ENCODE measurements at places on chromosomes 12 and 14.

- no peak for DNase-seq
Measured at GRCh38 chr12:16606201-16606849, 363 bp upstream of the LMO3 start.

DNA sequence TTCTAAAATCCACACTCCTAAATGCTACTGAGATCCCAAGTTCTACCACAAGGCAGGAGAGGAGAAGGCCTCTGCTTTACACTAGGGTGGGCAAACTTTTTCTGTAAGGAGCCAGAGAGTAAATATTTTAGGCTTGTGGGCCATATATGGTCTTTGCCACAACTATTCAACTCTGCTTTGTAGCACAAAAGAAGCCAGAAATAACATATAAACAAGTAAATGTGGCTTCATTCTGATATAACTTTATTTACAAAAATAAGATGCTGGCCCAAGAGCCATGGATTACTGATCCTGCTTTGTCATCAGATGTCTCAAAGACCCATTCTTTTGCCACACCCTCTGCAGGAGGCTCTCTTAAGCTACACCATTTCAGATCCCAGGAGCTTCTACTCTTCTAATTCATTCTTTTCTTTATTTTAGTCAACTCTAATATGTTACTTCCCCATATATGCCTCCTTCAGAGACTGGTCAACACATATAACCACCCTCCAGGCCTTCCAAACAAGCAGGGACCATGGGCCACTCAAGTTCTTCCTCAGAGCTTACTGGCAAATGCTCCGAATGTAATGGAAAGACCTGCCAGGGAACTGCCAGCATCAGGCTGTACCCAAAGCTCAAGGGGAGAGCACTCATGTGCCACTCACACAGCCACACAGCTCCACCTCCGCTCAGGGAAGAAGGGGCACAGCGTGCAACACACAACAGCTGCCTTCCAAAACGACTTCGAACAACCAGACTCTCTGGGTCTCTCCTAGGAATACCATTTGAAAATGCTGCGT lies 15.6 kb downstream of the APPL2 start:
- DNase-seq, result no peak

GRCh38 chr12:103548622-103549601 lies 38.2 kb upstream of the STAB2 start:
- peak; percentile 78 for DNase-seq

DNA sequence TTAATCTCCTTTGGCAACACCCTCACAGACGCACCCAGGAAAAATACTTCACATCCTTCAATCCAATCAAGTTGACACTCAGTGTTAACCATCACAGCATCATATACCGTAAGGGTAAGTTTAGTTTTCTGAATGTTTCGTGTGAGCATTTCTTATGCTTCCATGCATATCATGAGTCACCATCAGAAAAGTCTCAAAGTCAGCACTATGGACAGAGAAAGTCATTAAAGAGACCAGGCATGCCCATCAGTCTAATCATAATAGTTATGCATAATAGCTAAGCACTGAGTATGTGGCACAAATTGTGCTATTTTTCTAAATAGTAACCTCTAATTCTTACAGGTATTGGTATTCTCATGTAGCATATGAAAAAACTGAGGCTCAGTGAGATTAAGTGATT lies 158.8 kb upstream of the PRMT8 start:
- DNase-seq, result no peak

DNA sequence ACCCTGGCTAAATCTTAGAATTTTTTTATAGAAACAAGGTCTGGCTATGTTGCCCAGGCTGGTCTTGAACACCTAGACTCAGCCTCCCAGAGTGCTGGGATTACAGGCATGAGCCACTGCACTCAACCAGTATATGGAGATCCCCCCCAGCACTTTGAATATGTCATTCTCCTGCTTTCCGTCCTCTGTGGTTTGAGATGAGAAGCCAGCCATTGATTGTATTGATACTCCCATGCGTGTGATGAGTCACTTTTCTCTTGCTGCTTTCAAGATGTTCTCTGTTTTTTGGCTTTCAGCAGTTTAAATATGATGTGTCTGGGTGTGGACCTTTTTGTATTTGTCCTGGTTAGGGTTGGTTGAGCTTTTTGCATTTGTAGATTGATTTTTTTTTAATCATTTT lies 75.2 kb upstream of the DNM1L start:
- DNase-seq, result no peak

GRCh38 chr12:30457621-30458289 lies 237.9 kb downstream of the IPO8 start:
- DNase-seq, result no peak

DNA sequence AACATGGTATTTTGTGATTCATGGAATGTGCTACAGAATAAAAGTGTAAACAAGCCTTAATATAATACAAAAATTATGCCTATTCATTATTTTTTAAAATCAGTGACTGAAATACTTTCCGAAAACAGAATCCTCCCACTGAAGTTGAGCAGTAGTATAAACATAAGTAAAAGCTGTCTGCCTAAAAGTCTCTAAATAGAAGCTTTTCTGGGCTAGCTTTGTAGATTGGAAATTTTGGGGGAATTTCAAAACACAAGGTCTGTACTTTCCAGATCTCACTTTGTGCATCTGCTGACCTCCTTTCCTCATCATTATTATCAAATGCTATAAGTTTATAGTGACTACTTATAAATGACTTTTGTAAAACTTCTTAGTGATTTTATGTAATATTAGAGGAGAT lies 80.4 kb upstream of the TRHDE start:
- DNase-seq, result no peak

GRCh38 chr14:102668291-102668873 lies 75.9 kb downstream of the RCOR1 start:
- no peak for DNase-seq

- no peak for DNase-seq
Measured at GRCh38 chr14:55782166-55782565, 202.2 kb downstream of the KTN1 start.

GRCh38 chr14:69632164-69632563 lies 20.8 kb downstream of the SUSD6 start:
- no peak for DNase-seq

GRCh38 chr12:21526053-21526452 lies at the start of gene SPX:
Gene SPX (plus strand): TSS chr12:21526296. CDS start chr12:21526473, 177 bp downstream.
- DNase-seq, result no peak

- DNase-seq, result no peak
Measured at GRCh38 chr12:111462210-111462769, 56.6 kb downstream of the SH2B3 start.

- no peak for DNase-seq
Measured at GRCh38 chr12:92185052-92185451, 39.4 kb upstream of the BTG1 start.

- DNase-seq, result no peak
Measured at GRCh38 chr12:111201036-111201435, 167.9 kb downstream of the PHETA1 start.

GRCh38 chr12:40953076-40953475 lies 235.0 kb upstream of the PDZRN4 start:
- DNase-seq, result no peak

DNA sequence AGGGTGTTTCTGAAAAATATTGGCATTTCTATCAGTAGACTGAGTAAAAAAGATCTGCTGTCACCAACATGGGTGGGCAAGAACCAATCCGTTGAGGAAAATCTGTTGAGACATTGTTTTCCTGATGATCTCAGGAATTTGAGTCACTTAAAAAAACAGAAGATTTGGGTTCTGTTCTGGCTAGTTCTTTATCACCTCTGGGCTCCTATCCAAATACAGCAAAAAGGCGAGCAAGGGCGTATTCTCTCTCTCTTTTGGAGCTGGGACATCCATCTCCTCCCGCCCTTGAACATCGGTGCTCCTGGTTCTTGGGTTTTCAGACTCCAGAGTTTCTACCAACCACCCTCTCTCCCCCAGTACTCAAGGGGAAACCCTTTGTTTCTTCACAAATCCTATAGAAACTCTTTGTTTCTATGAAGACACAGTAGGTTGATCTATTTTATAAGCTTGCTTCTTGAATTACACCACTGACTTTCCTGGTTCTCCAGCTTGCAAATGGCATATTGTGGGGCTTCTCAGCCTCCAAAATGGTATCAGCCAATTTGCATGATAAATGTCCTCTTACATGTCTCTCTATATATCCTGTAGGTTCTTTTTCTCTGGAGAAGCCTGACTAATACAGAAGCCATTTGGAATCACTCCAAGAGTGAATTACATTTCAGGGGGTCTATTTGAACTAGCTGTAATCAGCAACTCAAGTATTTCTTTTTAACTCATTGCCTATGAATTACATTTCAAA lies 263.9 kb upstream of the TMTC1 start:
- no peak for DNase-seq

- no peak for DNase-seq
Measured at GRCh38 chr14:99081156-99081765, 190.7 kb downstream of the BCL11B start.

GRCh38 chr12:44519931-44520330 lies 356.2 kb downstream of the NELL2 start:
- no peak for DNase-seq

- DNase-seq, result no peak
Measured at GRCh38 chr14:69760810-69761209, 6.1 kb upstream of the SRSF5 start.

- DNase-seq, result no peak
Measured at GRCh38 chr14:85310491-85311272, 219.3 kb upstream of the FLRT2 start.

Data from endothelial cell (in vitro differentiated cells).